CD4-positive, alpha-beta T cell treated with Interleukin-4 for 1 hour (primary cell): ENCODE measurements at places on chromosomes 13 and 19.

DNA sequence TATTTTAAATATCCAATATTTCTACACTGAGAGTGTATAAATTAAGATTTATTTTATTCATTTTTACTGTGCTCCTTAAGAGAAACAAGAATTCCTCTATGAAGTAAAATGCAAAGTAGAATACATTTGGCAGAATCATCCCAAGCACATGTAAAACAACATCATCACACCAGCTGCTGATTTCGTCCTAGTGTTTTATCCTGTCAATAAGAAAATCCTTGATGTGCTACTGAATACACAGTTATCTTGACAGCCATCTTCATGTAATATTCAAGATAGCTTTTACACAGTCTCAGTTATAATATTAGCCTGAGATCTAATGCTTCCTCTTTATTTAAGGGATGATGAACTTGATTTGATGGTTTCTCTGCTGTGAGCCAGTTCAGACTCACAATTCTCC is 282.4 kb downstream of the MZT1 start:
- DNase-seq, result no peak

DNA sequence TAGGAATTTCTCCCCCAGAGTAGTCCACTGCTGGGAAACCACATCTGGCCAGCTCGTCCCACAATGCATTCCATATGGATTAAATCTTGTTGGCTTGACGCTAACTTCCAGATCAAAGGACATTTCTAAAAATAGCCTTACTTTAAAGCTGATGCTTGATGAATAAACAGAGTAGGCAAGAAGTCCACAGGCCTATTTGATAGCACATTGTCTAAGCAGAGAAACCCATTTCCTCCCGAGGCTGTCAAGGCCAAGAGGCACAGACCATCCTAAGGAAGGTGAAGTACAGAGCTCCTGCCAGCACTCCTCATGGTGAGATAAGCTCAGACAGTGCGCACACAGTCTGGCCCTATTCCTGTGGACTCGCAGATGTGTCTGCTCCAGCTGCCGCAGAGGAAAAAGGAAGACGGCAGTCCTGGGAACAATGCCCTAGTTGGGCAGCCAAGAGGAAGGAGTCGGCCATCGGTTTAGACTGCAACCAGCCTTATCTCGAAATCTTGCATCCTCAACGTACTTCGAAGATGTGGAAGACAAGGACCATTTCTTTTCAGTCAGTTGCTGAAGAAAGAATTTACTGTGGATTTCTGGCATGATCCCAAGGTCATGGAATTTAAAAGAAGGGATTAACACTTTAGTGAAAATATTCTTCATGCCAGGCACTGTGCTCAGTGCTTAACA is 156.8 kb downstream of the RGCC start:
- no peak for DNase-seq

DNA sequence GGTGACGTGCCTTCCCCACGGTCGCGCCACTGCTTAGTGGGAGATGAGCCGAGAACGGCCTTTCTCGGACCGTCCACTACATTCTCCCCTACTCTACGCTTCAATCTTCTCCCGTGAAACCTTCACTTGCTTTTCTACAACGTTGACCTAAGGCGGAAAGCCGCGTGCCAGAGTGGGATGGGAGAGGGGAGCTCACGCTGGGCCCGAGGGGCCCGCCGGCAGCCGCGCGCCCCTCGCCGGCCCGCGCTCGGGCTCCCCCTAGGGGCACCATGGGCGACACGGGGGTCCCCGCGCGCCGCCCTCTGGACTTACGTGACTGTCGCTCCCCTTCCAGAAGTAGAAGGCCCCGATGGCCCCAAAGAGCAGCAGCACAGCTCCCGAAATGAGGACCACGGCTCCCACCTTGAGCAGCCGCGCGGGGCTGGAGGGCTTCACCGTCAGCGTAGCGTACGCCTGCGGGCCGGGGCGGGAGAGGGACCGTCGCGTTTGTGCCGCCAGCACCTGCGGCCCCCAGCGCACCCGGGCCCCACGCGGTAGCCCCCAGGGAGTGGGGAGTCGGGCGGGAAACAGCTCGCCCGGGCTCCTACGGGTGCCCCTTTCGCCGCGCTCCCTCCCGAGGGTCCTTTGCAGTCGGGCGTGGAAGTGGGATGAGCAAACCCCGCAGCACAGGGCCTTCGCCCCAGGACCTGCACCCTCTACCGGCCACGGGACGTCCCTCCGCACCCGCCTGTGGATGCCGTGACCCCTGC is 727 bp downstream of the CNMD start:
- DNase-seq, result no peak

- DNase-seq, result no peak
Measured at GRCh38 chr19:45742969-45743368, 9.7 kb downstream of the MEIOSIN start.

DNA sequence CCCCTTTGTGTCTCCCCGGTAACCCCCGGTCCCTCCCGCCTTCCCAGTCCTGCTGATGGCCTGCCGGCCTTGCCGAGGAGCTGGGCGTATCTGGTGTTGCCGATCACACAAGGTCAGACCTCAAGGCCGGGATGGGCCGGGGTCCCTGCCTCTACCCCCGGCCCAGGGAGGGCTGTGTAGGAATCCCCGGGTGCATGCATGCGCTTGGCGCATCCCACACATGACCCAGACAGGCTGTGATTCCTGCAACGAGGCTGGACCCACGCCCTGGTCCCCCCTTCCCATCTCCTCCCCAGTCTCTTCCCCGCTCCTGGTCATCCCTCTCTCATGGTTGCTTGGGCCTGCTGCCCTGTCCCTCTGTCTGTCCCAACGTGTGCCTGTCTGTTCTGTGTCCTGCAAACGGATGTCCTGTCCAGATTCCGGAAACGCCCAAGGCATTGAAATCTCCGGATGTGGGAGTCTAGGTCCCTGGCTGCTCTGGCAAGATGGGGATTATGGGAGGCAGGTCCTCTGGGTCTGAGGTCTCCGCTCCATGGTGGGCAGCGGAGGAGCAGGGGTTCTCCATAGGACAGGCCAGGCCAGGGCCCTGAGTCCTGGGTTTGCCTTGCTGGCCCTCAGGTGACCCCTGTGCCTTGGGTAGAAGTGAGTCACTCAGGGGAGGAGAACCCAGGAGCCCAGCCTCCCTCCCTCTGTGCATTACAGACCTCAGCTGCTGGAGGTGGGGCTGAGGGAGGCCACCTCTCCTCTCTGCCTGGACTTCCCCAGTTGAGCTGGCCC is 1.6 kb downstream of the PKN1 start:
- peak; percentile 39 for DNase-seq

GRCh38 chr19:8558325-8558724 is 18.9 kb downstream of the MYO1F start:
- DNase-seq, result no peak

DNA sequence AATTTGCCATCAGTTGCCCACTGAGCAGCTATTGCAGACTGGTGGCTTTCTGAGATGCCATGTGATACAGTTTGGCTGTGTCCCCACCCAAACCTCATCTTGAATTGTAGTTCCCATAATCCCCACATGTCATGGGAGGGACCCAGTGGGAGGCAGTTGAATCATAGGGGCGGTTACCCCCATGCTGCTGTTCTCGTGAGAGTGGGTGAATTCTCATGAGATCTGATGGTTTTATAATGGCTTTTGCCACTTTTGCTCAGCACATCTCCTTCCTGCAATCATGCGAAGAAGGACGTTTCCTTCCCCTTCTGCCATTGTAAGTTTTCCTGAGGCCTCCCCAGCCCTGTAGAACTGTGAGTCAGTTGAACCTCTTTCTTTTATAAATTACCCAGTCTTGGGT is 34.8 kb upstream of the ANKRD10 start:
- no peak for DNase-seq

DNA sequence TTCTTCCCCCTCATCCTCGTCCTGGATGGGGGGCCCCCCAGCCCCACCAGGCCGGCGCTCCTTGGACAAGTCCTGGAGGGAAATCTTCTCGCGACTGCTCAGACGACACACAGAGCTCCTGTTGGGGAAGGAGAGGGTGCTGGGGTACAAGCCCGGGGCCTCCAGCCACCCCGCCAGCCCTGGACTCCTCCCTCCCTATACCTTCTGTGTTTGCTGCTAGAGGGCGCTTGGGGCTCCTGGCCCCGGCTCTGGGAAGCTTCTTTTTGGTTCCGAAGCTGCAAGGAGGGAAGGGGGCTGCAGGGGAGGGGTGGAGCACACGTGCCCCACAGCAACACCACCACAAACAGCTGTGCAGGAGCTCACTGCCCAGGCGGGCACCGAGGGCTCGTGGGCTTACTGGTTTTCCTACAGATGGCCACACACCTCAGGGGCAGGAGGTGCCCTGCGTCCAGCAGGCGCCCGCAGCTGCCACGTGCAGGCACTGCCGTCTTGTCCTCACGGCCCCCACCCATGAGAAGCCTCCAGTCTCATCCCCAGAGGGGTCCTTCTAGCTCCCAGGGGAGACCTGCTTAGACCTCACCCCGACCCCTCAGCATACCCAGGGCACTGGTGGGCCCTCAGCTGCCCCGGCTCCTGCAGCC is 20.5 kb downstream of the EPS8L1 start:
- DNase-seq, result no peak

- no peak for DNase-seq
Measured at GRCh38 chr13:94178625-94179244, 300.7 kb downstream of the DCT start.

GRCh38 chr13:45928176-45928575 is 76.6 kb upstream of the SIAH3 start:
- no peak for DNase-seq

- no peak for DNase-seq
Measured at GRCh38 chr13:40515702-40516101, 150.7 kb downstream of the FOXO1 start.

DNA sequence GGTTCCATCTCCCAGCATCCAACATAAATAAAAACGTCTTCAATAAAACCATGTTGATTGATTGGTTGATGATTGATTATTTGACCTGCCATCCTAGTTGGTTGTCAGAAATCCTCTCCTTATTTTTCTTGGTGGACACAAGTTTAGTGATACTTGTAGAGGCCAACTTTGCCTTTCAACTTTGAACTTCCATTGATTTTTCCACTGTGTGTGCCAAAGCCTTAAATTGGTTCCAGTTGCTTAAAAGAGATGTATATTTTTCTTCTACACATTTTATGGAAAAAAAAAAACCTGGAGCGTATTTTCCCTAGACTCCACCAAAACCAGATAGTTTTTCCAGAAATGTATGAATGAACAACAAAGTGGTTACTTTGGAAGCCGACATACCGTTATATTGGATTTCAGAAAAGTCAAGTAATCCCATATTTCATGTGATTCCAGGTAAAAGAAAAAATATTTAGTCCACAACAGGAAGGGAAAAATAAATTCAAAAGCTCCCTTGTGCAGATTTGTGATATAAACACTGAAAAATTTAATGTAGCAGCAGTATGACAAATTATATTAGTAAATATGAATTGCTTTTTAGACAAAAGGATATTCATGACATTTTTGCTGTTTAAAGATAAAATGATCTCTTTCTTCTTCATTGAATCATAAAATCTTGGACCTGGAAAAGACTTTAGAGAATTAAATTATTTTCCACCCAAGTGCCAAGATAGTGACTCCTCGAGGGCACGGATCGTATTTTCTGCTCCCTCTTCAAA is 85.2 kb downstream of the MBNL2 start:
- DNase-seq, result no peak

DNA sequence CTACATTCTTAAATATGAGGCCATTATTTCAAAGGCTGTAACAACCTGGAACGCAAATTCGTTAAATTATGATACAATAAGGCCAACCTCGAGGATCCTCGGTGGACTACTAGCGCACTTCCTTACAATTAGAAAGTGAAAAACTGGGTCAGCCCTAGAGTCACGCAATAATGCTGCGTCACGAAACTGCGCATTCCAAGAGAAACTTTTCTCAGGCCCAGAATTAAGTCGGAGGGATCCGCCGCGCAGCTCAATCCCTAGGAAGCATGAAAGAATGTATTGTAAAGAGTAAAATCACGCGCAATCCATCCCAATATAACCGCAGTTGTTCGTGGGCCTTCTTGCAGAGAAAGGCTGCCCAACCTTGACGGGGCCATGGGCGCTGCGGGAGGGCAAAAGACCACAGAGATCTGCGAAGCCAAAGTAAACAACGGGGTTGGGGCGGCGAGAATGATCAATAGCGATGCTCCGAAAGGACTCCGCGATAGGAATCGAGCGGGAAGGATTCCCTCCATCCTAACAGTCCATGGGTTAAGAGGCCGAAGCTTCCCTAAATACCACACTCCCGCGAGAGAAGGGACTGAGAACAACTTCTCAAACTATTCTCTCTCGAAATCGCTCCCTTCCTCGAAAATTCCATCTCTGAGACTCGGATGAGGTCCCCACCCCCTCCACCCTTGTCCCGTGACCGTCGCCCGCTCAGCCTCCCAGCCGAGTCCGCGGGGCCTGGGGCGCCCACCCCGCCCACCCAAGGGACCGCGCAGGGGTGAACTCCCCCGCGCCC is 564 bp downstream of the SPART start:
- DNase-seq, result peak; percentile 60

GRCh38 chr19:29503140-29503758 is 22.5 kb upstream of the VSTM2B start:
- DNase-seq, result no peak

DNA sequence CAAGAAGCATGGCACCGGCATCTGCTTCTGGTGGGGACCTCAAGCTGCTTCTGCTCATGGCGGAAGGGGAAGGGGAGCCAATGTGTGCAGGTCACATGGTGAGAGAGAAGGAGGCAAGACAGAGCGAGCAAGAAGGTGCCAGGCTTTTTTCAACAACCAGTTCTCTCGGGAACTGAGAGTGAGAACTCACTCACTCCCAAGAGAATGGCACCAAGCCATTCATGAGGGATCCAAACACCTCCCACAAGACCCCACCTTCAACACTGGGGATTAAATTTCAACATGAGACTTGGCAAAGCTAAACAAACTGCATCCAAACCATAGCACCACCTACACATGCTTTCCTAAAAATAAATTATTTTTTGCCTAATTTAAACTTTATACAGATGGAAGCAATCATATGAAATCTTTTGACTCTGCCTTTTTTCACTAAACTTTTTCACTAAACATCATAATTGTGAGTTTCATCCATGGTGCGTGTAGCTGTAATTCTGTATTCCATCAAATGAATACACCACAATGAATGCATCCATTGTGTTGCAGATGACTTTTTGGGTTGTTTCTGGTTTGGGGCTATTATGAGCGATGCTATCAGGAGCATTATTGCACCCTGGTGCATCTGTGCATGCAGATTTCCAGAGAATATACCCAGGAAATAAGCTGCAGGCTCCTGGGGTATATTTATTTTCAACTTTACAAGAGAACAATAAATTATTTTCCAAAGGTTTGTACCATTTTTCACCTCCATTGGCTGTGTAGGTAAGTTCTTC is 14.6 kb upstream of the IPO5 start:
- no peak for DNase-seq
